ENCODE measurements at places on chromosomes 2 and 18. TPM values are rescaled to one million over a fixed set of nuclear protein-coding genes. Genes with fewer than 3 reads are reported as not detected.

Gene NEU4
- total RNA-seq, result 7.4 TPM

Gene SEMA4F
- total RNA-seq, result 35.4 TPM

Gene GYPC
- 6.8 TPM for total RNA-seq

Gene ALK
- total RNA-seq, result 6.4 TPM

Gene LAMA3
- total RNA-seq, result 3.4 TPM

DNA sequence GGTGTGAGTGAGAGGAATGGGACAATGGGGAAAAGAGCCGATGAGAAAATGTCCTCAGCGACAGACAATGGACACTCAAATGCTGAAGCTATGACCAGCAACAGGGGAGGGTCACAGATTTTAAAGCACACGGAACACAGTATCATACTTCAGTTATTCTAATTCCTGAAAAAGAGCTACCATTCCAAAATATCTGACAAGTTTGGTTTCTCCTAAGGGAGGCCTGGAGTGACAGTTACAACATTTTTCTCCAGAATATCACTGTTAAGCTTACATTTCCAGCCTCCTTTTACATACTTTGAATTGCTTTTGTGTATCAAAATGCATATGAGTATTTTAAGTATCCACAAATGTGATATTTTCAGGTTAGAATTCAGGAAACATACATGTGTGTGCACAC lies 321.6 kb upstream of the THUMPD2 start:
- no peak for DNase-seq

DNA sequence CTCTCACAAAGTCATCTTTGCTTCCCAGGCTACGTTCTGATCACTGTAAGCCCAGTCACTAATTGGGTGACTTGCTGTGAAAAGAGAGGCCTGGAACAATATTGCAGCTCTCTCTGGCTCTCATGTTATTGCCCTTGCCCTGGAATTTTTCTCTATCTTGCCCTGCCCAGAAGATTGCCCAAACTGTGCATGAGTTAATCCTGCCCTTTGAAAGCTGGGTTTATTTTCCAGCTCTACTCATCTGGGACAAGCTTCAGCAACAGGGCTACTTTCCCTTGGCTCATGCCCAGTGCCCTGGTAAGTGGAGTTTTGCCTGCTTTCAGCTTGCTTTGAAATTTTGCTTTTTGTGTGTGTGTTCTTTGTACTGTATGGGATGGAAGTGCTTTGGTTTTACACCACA lies 6.9 kb upstream of the EHBP1 start:
- no peak for DNase-seq

DNA sequence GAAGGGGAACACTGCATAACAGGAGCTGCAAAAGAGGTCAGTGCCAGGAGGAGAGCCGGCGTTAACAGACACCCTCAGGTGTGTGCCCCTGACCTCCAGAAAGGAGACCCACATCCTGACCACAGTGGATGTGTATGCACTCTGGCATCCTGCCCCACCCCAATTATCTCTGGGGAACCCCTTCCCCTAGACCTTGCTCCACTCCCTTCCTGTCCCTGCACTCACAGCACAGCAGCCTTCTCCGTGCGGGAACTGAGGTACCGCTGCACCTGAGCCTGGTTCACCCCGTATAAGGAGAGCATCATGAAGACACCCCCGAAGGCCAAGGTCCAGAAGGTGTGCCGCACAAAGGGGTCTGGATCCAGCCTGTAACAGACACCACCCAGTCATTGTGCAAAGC lies 7.3 kb upstream of the ATRAID start:
- DNase-seq, result no peak

- no peak for DNase-seq
These were observed 385.4 kb upstream of the CDH7 start for GRCh38 chr18:65365245-65365980.

- no peak for DNase-seq
These were observed 341.2 kb downstream of the ZNF521 start for GRCh38 chr18:25010623-25011374.

GRCh38 chr2:89831641-89832498 lies 1140.4 kb downstream of the RPIA start:
- DNase-seq, result no peak

- no peak for DNase-seq
These were observed 198.7 kb downstream of the SPP2 start for GRCh38 chr2:234249034-234249735.

DNA sequence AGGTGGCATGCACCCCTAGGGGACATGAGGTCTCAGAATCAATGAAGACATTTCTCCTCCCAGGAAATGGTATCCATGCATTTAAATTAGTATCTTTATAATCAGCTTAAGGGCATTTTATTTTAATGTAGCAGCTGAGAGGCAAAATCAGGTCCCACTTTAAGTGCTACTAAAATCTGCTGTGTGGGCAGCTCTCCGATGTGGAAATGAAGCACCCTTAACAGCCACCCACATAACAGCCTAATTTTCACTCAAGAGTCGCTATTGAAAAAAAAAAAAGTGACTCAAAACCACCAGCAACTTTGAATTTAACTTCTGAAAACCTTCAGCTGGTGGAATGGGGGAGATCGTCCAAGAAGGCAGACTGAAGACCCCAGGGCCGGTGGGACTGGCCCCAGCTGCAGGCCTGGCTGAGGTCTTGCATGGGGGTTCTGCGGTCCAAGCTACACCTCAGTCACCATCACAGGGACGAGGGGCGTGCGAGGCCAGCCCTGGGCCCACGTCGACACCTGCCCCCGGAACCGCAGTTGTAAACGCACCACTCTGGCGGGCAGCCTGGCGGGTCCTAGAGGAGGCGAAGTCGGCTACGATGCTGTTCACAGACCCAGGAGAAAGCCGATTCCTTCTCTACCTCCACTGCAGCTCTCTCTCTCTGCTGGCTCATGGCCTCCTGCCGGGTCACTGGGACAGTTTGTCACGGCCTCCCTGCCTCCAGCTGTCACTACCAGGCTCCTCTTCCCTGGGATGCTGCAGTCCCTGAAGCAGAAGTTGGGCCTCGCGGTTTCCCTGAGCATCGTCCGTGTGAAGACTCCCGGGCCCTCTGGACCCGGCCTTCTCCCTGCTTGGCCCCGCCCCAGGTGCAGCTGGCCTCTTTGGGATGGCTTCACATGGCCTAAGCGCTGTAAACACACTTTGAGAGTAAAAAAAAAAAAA lies 111.9 kb downstream of the KCNF1 start:
- peak; percentile 45 for DNase-seq

DNA sequence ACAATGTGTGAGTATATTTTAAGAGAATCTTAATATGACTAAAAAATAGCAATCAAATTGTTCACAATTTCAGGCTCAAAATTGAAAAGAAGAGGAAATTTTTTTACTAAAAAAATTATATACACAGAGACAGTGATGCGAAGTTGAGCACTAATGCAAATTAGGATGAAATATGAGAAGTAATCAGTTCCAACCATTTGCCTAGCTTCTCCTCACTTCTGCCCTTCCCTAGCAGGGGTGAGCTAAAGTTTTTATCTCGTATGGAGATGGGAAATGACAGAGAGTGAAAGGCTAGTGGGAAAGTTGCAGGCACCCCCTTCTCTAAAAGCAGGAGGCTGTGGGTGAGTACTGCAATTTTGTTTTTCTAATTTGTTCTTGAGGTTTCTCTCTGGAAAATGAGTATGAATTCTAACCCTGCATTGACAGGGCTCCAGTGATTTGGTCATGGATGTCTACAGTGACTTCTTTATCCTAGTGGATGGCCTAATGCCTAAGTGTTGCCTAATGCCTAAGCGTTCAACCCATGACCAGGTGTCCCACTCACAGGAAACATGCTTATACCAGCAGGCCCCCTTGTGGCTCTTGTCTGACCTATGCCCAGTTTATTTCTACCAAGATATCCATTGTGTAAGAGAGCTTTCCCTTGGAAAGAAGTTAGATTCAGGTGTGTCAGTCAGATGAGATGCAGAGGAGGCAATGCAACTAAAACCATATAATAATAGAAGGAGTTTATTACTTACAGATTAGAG lies 78.0 kb upstream of the HNMT start:
- DNase-seq, result no peak
